ENCODE measurements at places on chromosomes 1 and 21.

GRCh38 chr1:31214316-31215064 is 25.2 kb downstream of the NKAIN1 start:
- no peak for DNase-seq

DNA sequence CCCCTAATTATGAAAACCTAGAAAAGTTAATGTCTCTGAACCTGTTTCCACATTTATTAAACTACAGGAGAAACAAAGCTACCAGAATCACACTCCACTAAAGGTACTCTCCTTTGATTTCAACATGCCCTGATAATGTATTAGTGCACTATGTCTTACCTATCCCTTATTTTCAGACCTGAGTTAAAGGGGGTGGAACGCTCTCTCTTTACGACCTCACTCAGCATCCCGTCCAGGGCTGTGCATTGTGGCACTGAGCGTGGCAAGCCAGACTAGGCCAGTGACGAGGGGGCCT is 678 bp downstream of the LSM10 start:
- no peak for DNase-seq

GRCh38 chr1:198764748-198765147 is 125.9 kb downstream of the PTPRC start:
- DNase-seq, result no peak

DNA sequence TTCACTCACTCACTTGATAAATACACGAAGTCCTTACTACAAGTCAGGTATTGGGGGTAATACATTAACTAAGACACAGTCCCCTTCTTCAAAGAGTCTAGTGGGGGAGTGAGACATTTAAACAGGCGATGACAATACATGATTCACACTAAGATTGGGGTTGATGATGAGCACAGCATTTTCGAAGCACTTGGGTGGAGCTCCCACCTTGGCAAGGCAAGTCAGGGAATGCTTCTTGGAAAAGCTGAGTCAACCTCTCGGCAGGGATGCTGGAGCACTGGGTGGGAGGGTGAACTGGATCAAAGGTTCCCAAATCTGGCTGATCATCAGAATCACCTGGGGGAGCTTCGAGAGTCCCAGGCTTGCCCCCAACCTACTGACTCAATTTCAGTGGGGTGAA is 57.9 kb upstream of the ENAH start:
- no peak for DNase-seq

Measured in activated naive CD8-positive, alpha-beta T cell treated with anti-CD3 and anti-CD28 coated beads, Interleukin-2, amount 10 ng/mL, durations not matched to agents 7 days and 5 days (primary cell).